H1 (cell line): ENCODE measurements at places on chromosomes 11 and 22. TPM values are rescaled to one million over a fixed set of nuclear protein-coding genes. Genes with fewer than 3 reads are reported as not detected.

- no peaks in the 10 kb centered on the region for H3K4me1 ChIP-seq
- H3K27me3 ChIP-seq = no peaks in the 10 kb centered on the region
- no peak overlapping the region for H3K27ac ChIP-seq
- DNase-seq = no peak
These were observed 34.6 kb upstream of the ARFGAP3 start for GRCh38 chr22:42891696-42892095.

DNA sequence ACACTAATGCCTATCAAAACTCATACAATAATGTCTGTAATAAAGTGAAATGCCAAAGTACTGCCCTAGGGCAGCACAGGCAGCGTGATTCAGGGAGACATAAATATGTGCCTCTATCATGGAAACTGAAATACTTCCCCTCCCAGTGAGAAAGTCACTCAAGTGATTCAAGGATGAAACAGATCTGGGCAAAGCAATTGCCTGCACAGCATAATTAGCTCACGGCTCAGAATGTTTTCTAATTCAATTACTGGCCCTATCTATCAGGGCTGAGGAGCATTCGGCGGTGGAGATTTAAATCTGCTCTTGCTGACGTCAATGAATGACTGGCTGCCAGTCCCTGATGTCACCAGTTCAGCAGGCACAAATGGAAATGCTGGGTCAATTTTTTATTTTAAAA is 27.7 kb upstream of the PPP2R1B start:
- no peaks in the 10 kb centered on the region for H3K27me3 ChIP-seq
- no peak for DNase-seq
- no peak overlapping the region for H3K27ac ChIP-seq
- H3K36me3 ChIP-seq = no peaks in the 10 kb centered on the region
- H3K4me3 ChIP-seq = no peak overlapping the region
- H3K4me1 ChIP-seq = no peaks in the 10 kb centered on the region

The KCTD14 gene
- 21.6 and 22.7 TPM in 2 replicates for total RNA-seq

The C11orf86 gene
- 0.91 and 1.2 TPM in 2 replicates for total RNA-seq

DNA sequence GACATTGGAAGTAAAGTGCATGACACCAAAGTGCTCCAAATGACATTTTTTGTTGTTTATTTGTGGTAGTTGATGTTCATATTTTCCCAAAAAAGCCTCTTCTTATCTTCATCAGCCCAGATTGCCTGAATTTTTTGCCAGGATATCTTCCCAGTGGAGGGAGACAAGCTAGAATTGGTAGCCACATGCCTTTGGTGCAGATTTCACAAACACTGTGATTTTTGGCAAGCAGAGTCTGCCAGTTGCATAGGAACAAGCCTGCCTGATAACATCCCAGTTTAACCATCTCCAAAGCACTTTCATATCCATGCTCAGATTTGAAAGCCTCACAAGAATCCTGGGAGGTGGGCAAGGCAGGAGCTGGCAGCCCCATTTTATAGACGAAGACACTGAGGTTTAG is 102.3 kb upstream of the SYT13 start:
- H3K4me1 ChIP-seq = no peaks in the 10 kb centered on the region
- H3K27ac ChIP-seq = no peak overlapping the region

GRCh38 chr11:44246726-44247125 is 63.2 kb downstream of the ALX4 start:
- no peak overlapping the region for H3K4me3 ChIP-seq
- no peaks in the 10 kb centered on the region for H3K27me3 ChIP-seq
- no peaks in the 10 kb centered on the region for H3K36me3 ChIP-seq

DNA sequence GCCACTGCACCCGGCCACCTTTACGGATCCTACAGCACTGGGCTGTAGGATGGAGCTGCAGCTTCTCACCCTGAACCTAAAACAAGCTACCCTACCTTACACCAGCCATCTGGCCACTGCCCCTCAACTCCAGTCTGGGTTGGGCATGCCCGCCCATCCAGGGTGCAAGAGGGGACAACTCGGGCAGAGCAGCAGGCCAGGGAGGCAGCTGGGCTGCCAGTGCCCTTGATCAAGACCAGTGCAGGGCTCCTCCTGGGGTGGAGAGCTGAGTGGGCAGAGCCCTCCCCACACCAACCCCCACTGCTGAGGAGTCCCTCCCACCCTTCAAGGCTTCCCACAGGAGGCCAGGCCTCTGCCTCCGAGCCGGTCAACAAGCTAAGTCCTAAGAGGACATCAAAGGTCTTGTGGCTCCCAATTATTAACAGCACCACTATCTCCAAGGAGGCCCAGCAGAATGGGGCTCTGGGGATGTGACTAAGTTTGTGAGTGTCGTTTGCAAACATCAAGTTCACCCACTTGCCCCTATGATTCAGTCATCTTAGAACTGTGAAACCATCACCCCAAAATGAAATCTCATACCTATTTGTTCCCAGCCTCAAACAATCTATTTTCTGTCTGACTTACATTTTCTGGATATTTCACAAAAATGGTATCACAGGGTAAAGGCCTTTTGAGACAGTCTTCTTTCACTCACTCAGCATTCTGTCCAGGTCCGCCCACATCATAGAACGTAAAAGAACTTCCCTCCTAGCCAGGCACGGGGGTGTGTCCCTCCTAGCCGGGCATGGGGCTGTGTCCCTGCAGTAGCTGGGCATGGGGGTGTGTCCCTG is 11.0 kb downstream of the GATD1 start:
- no peak overlapping the region for H3K4me3 ChIP-seq
- no peaks in the 10 kb centered on the region for H3K27me3 ChIP-seq
- H3K27ac ChIP-seq = no peak overlapping the region
- H3K36me3 ChIP-seq = peaks cover 19% of the 10 kb centered on the region

- no peak overlapping the region for H3K4me3 ChIP-seq
- H3K36me3 ChIP-seq = no peaks in the 10 kb centered on the region
- DNase-seq = no peak
- H3K4me1 ChIP-seq = peaks cover 8% of the 10 kb centered on the region
- H3K27ac ChIP-seq = no peak overlapping the region
These were observed 76.6 kb upstream of the AKIP1 start for GRCh38 chr11:8834379-8834778.
